Stimulated activated CD8-positive, alpha-beta memory T cell treated with anti-CD3 and anti-CD28 coated beads, Interleukin-7, amount 100 ng/mL, for 4 hours (primary cell): ENCODE measurements at places on chromosomes 1 and 21.

GRCh38 chr1:185404291-185404690 is 87.2 kb upstream of the IVNS1ABP start:
- DNase-seq = no peak

GRCh38 chr1:33735624-33736023 is 128.3 kb upstream of the HMGB4 start:
- no peak for DNase-seq

DNA sequence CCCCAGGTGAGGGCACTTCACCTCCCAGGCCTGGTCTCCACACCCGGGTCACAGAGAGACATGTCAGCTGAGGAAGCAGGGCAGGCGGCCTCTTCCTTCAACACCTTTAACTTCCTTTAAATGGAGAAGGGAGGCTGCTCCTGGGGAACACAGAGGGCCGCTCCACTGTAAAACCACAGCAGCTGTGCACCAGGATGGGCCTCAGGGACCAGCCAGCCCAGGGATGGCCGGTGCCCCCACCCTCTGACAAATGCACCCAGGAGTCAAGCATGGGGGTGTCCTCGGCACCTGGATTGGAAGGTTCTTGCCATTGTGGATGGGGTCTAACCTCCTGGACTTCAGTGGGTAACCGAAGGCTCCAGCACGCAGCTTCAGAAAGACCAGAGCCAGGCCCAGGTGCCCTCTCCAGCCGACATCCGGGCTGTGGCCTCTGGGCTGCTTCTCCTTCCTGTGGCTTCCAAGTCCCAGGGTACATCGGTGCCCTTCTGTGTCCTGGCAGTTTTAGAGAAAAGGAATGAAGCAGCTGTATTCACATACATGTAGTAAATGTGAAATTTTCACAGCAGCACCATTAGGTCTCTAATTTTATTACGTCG is 121.7 kb upstream of the COL6A1 start:
- no peak for DNase-seq

GRCh38 chr21:16911166-16911607 is 601.7 kb upstream of the CXADR start:
- no peak for DNase-seq

DNA sequence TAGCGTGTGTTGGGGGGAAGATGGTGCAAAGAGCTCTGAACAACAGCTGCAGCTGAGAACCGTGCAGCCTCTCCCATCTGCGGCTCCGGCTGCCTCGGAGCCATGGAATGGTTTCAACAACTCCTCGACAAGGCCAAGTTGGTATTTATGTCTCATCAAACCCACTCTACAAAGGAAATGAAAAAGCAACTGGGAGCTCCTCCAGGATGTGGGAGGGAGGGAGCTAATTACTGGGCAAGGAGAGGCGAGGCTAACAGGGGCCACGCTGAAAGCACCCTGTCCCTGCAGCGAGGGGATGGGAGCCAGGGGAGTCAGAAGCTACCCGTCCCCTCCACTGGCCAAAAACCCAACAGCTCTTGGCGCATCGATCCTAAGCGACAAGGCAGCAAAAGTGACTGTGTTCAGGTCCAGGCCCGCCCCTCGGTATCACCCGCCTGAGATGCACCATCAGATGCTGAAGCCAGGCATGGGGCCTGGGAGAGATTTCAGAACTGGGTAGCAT is 63.1 kb downstream of the ACOT7 start:
- DNase-seq = no peak

GRCh38 chr1:207072233-207072632 is 16.4 kb upstream of the C4BPB start:
- no peak for DNase-seq

- no peak for DNase-seq
These were observed 14.8 kb upstream of the ETV3L start for GRCh38 chr1:157114183-157115121.

GRCh38 chr1:116457946-116458604 is 85.0 kb downstream of the ATP1A1 start:
- DNase-seq = no peak

GRCh38 chr1:184036517-184036949 is 995 bp downstream of the COLGALT2 start:
- peak; percentile 7 for DNase-seq

- DNase-seq = no peak
These were observed 5.1 kb upstream of the FYB2 start for GRCh38 chr1:56824271-56824670.

DNA sequence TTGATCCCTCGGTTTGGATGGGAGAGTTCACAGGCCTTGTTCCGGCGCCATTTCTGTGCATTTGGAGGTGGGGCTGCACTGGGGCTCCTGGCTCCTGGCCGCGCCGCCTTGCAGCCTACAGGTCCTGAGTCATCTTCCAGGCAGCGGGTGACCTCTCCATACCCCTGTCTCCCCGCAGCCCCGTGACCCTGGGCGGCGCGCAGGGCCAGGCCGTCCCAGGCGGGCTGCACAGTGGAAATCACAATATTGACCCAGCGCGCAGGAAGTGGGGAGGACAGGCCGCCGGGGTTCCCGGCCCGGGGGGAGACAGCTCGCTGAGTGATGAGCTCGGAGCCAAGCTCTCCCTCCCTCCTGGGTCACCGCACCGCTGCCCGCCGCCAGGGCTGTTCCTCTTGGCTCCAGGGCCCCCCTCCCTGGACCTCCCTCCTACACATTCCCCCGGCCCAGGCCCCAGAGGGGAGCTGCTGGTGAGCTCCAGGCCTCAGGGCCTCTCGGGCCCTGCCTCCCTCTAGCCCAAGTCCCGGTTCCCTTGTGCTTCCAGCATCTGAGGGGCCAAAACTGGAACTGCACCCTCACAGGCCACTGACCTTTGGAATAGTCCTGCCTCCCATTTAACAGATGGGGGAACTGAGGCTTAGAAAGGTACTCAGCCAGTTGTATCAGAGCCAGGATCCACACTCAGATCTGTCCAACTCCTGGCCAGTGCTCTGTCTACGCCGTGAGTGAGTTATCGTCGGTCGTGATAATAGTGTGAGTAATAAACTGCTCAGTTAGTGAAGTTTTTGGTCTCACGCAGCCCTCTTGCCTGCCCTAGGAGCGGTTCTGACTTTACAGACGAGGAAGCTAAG is 142.9 kb upstream of the WNT4 start:
- no peak for DNase-seq

- no peak for DNase-seq
These were observed 16.6 kb downstream of the GPATCH2 start for GRCh38 chr1:217614200-217614712.

GRCh38 chr1:156320560-156320959 is 17.5 kb downstream of the CCT3 start:
- DNase-seq = no peak

DNA sequence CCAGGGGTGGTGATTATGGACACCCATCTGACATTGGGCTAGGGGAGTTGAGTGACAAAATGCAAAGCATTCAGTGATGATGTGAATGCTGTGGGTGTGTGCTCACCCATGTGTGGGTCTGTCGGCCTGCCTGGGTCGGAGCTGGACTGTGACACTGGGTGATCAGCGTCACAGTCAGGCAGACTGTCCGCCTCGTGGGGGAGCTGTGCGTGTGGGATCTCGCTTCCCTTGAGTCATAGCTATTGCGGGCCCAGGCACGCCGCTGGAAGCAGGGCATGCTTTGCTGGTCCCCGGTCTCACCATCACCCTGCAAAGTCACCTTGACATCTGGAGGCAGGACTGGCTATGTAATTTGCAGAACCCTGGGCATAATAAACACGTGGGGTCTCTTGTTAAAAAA is 156.9 kb upstream of the IGSF21 start:
- DNase-seq = no peak

GRCh38 chr1:98045767-98046641 is 125.2 kb upstream of the DPYD start:
- no peak for DNase-seq

- DNase-seq = no peak
These were observed 670 bp downstream of the CLSTN1 start for GRCh38 chr1:9822897-9823692.

GRCh38 chr1:187306710-187307415 is 478.1 kb downstream of the PLA2G4A start:
- no peak for DNase-seq

GRCh38 chr1:40610156-40610555 is 55.3 kb downstream of the RIMS3 start:
- no peak for DNase-seq

- no peak for DNase-seq
These were observed 37.6 kb upstream of the BTG3 start for GRCh38 chr21:17650292-17650691.

- DNase-seq = no peak
These were observed 138.7 kb downstream of the RUNX1 start for GRCh38 chr21:34910396-34910795.

- DNase-seq = no peak
These were observed 24.6 kb upstream of the SLC45A3 start for GRCh38 chr1:205704903-205705302.

DNA sequence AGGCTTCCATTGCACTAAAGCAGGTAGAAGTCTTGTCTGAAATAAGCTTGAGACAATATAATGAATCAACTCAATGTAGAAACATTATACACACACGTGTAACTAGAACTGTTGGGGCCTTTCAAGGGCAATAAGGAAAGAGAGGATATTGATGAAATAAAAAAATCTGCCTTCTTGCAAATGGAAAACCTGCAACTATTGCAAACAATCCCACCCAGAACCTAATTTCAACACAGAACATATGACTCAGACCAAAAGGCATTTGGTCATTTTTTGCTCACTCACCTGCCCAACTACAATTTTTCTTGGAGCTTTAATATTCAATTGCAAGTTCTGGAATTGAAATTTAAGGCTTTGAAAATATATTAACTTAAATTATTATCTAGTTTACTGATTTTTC is 900.1 kb downstream of the TTLL7 start:
- no peak for DNase-seq

DNA sequence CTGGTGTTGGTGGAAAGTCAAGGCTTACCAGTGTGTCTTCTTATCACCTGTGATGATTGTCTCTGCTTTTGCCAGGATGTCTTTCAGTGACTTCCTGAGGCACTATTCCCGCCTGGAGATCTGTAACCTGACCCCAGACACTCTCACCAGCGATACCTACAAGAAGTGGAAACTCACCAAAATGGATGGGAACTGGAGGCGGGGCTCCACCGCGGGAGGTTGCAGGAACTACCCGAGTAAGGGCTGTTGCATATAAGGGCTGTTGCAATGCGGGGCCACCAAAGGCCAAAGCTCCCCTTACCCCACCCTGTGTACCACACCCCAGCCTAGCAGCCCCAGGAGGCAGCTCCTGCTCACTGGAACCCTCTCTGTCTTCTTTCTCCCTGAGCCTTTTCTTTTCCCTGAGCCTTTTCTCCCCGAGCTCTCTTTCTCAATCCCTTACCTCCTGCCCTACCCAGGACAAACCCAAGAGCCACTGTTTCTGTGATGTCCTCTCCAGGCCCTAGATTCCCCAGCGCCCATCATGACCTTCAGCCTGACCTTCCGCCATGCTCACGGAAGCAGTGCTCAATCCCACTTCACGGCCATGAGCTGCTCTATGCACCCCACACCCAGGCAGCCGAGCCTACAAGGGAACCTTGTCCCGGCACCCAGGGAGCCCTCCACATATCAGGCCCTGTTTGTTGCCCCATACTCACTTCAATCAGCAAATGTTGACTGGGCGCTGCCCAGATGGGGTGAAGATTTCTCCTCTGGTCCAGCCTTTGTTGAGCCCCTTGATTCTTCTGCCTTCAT is 40.6 kb downstream of the CAPN2 start:
- no peak for DNase-seq

DNA sequence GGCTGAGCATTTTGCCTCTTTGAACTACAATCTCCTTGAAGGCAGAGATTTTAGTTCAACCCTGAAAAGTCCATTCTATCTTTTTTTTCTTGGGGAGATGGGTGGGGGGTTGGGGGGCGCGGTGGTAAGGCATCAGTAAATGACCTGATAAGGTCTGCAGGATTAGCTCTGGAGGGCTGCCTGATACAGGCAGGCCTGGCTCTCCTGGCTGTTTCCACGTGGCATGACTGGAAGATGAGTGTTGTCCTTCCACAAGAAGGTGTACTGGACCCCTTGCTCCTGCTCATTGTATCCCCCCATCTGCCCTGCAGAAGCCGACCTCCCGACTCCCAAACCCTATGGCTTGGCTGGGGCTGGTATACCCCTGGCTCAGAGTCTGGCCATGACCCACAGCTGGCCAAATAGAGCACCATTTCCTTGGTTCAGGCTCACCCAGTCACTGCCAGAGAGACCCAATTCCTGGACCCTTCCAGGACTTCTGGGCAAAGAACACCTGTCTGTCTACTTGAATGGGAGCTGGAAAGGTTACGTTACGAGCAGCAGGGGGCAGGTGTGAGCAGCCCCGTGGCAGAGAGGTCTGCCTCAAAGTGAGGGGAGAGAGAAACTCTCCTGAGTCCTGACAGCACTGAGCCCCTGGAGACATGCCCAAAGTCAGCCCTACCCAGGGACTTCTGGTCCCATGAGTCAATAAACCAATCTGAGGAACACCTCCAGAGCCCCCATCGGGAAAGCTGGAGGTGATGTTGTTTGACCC is 17.0 kb downstream of the DHRS3 start:
- DNase-seq = no peak

DNA sequence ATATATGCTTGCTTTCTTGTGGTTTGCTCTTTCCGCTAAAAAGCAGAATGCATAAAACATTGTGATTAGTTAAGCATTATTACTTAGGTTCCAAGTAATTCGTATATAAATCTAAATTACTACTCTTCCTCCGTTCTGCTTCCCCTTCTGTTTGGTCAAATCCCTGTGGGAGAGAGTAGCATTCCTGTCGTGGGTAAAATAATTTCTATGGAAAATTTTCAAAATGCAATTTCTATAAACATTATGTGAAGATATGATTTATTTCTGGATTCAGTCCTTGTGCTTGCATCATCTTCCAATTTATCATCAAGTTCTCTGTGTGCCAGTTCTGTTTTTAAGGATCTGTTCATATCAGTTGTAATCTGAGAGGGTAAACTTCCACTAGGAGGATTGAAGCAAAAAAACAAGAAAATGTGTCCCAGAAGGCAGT is 7.2 kb upstream of the WARS2 start:
- DNase-seq = no peak

- DNase-seq = no peak
These were observed 5.1 kb upstream of the MFSD2A start for GRCh38 chr1:39949891-39950290.

- DNase-seq = no peak
These were observed 21.9 kb downstream of the DUSP10 start for GRCh38 chr1:221719987-221720386.

DNA sequence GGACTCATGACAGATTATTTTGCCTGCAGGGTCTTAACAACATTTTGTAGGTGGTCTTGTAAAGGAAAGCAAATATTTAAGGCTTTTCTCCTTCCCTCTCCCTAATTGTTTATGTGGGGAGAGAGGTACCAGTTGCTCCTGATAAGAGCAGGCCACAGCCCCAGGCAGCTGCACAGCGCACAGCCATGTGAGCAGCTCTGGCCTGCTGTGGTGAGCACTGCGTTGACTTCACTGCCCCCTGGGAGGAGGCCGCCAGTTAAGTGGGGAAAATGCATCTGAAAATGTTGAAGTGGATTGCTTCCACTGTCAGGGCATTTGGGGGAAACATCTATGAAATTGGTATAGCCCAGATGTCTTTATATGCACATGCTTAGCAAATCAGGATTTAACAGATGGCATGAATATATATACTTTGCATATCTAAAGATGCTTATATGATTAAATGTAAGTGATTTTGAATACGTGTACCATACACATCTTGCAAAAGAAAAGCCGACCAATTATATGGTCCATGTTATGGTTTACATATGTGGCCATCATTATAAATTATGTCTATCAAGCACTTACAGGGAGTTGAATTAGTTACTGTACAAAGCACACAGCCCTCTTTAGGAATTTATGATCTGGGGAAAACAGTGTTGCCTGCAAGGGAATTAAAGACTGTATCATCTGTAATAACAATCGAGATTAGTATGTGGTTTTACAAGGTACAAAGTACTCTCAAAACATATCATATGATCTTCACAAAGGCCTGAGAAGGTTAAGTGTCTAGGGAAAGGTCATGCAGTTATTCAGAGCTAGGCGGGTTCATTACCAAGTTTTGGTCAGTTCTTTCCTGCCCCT is 132.1 kb downstream of the RHOU start:
- DNase-seq = no peak
